Nucleus accumbens (tissue), 56 donors: ENCODE measurements at places on chromosomes 7 and 10.

GRCh38 chr10:43692051-43692825 lies 43.6 kb upstream of the ZNF32 start:
- no peak for DNase-seq

DNA sequence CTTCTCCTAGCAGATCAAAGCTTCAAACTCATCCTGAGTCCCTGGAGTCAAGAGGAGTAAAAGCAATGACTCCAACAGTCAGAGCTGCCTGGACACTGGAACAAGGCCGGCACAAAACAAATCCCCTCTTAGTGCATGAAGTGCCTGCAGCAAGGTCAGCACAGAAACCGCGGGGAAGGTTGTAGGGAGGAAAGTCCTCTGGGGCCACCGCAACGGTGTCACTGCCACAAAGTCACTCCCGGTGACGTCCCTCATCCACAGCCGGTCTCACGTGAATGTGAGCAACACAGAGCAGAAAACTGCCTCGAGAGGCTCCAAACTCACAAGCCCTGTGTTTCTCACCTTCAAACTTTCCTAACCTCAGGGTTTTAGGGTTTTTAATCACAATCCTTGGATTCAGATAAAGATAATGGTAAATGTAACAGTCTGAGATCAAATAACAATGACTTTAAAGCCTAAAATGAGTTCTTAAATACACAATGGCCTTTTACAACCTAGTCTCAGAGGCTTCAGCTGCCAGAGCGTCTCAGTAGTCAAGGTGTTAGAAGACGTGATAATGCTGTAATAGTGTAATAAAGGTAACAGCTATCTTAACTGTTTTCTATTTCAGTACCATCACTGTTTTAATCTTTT lies 274.3 kb downstream of the ZMYND11 start:
- DNase-seq: no peak

- no peak for DNase-seq
Observed at GRCh38 chr7:34849163-34849960, 187.9 kb downstream of the DPY19L1 start.

GRCh38 chr10:121302541-121303180 lies 295.6 kb downstream of the FGFR2 start:
- no peak for DNase-seq

DNA sequence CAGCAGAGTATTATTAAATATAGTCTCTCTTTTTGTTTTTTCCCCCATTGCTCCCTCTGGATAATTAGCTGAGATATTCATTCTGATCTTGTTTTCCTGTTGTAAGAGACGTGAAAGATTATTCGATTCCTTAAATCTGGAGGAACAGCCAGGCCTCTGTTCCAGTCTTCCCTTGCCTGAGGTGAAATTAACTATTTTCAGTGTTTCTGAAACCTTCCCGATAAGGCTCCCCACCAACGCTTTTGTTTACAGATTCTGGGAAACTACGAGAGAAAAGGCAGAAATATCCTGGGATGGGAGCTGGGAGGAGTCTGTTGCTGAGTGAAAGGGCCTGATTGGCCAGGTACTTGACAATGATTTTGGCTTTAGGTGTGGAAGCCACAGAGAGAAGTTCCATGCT lies 63.6 kb upstream of the AGR3 start:
- no peak for DNase-seq

GRCh38 chr7:47366211-47366610 lies 215.7 kb downstream of the TNS3 start:
- no peak for DNase-seq
